Fibroblast of lung (primary cell): ENCODE measurements at places on chromosomes 12 and 14. TPM values are rescaled to one million over a fixed set of nuclear protein-coding genes. Genes with fewer than 3 reads are reported as not detected.

DNA sequence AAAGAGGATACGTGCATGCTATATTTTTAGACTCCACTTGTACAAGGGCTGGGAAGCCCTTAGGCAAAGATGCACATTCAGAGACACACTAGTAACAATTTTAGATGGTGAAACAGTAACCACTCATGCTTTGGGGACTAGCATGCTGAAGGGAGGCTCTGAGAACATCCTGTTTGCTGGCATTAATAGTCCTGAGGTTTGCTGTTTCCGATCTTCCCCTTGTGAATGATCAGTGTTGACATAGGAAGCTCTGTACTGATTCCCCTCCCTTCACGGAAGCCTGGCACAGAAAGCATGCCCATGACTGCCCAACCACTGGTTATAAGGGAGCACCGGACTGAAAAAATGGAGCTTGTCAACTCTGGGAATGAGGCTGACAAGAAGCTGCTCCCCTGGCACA lies 164.6 kb downstream of the GCH1 start:
- DNase-seq, result no peak

DNA sequence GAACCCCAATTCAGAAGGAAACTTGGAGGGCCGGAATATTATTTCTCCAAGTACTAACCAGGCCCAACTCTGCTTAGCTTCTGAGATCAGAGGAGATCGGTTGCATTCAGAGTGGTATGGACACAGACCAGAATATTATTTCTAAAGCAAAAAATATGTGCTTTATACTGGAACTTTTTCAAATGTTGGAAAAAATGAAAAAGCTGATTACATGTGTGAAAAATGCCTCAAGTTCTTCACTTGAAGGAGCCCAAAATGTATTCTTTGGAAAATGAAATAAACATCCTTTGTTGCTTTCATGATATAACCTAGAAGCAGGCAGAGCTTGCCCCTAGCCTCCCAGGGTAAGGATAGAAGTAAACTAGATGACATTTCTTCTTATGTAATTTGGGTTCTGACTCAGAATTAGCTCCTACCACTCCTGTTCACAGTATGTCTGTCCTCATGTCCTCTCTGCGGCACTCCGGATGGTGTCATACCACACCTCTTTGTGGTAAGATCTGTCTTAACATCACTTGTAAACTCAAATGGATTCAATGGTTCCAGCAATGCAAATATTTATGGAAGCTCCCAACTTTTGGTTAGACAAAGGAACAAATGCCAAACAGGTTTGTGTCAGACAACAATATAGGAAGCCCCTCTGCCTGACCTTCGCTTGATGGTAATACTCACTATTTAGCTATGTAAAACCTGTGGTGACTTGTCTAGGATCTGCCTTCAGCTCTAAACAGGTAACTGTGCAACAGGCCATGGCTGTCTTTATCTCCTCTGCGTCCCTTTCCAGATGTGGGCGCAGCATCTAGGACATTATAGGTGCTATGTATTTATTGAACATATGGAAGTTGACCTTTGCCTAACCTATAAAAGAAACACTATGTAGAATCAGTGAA lies 178.5 kb downstream of the SSPN start:
- DNase-seq, result no peak

DNA sequence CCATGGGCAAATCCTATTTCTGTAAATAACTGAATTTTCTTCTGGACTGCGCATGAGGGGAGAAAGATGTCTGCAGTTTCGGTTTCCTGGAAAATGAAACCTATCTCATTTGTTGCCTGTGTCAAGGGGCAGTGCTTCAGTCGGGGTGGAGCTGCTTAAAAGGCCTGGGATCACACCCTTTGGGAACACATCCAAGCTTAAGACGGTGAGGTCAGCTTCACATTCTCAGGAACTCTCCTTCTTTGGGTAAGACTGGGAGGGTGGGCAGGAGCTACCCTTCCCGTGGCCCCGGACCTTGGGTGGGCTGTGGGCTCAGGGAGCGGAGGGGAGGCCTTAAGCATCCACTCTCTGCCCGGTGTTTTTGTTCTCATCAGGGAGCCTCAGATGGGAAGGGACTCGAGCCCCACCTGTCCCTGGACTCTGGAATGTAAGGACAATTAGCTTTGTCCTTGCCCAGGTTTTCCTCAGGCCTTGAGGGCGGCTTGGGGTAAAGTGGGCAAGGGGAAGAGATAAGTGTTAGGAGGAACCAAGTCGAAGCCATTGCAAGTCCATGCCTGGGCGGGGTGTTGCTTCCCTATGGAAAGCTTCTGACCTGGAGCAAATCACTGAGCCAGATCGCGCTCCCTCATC lies at the start of gene IFI27:
Gene IFI27, plus strand, starts transcription at position 185 of the 630 bp plus-strand sequence.
- peak; percentile 57 for DNase-seq

GRCh38 chr12:12350868-12351463 lies 924 bp upstream of the MANSC1 start:
- DNase-seq, result no peak

KRAS gene
- 21.2 and 31.3 TPM in 2 replicates for polyA plus RNA-seq

GRCh38 chr12:32768518-32768917 lies 12.8 kb upstream of the YARS2 start:
- DNase-seq, result no peak

LRFN5 gene
- 0.14 and 0.66 TPM in 2 replicates for polyA plus RNA-seq

- no peak for DNase-seq
Measured at GRCh38 chr12:7099290-7099996, 7.2 kb upstream of the C1R start.

ERP27 gene
- polyA plus RNA-seq, result 0.10 TPM in 1 of 2 replicates, not detected in the other

CKAP4 gene
- 247 and 282 TPM in 2 replicates for polyA plus RNA-seq

ACTR10 gene
- polyA plus RNA-seq, result 91.2 and 121 TPM in 2 replicates

DNA sequence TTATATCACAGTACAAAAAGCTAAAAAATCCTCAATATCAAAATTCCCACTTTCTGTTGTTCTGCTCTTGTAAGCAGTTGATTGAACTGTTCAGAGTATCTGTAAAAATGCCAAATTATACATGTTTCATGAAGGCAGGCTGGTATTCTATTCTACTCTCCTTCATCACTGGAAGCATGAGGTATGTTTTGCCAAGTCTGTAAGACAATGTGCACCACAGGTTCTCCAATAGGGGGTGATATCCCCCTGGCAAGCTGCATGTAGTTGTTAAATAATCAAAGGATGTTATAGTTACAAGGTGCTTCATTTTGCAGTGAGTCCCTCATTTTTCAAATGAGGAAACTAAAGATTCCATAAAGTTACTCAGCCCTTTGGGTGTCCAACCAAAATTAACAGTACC lies 15.1 kb upstream of the NEK9 start:
- peak; percentile 50 for DNase-seq

GRCh38 chr12:71304306-71304705 lies 135.3 kb upstream of the LGR5 start:
- DNase-seq, result no peak

P2RX2 gene
- not detected in 2 replicates for polyA plus RNA-seq

MYG1 gene
- polyA plus RNA-seq, result 40.8 and 52.2 TPM in 2 replicates

DNA sequence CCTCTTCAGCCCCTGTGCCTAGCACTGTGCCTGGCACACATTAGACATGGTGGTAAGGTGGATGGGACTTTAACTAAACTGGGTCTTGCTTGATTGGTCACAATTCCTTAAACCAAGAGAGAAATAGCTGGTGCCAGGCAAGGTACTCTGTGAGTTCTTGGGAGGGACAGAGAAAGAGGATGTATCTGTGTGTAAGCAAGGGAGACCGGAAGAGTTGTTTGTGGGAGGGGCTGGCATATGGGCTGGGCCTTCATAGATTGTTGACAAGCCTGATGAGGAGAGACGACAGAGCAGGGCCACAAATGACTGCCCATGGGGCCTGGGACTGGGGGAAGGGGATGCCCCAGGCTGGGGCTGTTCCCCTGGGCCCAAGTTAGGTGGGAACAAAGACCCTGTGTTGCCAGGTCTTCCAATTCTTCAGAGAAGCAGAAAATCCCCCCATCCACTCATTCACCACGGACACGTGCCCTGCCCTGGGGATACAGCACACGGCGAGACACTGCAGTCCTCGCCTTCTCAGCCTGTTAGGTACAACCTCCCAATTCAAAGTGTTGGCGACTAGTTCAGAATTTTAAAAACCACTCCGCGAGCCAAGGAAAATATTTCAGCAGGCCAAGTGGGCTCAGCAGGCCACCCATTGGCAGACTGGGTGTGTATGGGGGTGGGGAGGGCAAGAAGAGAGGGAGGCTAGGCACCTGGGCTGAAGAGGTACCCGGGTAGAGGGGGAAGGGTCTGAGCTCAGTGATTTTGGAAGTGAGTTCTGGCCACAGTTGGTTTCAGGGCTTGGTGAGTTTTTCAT lies 11.4 kb upstream of the CYP46A1 start:
- no peak for DNase-seq

GRCh38 chr12:61863811-61864210 lies 396.4 kb upstream of the USP15 start:
- no peak for DNase-seq

DNA sequence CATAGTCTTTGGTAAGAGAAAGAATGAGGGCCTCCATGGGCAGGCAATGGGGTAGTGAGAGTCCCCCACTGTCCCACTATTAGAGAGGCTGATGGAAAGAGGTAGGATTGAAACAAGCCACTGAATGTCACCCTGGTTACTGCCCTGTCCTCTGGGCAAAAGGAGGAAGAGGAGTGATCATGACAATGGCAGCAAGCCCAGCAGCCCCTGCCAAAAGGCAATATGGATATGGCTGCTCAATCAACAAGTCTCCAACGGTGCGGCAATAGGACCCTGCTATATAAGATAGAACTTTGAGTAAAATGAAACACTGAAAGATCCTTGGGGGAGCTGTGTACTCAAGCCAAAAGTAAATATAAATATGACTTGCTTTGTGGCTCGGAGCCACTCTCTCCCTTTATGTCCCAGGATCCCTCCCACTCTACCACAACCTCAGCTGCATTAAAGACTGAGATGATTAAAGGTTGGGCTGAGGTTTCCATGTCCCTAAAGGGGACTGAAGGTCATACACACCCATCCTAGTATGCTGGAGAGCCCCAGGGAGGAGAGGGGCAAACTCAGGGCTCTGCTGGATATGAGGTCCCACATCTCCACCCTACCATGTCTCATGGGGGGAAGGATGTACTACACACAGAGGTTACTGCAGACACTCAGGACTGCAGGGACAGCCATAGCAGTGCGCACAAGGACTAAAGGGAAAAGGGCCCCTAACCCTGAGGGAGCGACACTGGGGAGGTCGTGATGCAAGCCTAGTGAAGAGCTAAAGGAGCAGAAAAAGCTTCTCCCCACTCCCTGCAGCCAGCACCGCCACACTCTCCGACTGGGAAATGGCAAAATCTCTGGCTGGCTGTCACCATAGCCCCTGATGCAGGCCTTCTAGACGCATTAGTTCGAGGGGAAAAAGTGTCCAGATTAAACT lies 5.9 kb downstream of the POMT2 start:
- DNase-seq, result no peak

DNAI7 gene
- polyA plus RNA-seq, result 0.14 and 0.23 TPM in 2 replicates

EXOC3L4 gene
- polyA plus RNA-seq, result 0.18 and 0.39 TPM in 2 replicates

DNA sequence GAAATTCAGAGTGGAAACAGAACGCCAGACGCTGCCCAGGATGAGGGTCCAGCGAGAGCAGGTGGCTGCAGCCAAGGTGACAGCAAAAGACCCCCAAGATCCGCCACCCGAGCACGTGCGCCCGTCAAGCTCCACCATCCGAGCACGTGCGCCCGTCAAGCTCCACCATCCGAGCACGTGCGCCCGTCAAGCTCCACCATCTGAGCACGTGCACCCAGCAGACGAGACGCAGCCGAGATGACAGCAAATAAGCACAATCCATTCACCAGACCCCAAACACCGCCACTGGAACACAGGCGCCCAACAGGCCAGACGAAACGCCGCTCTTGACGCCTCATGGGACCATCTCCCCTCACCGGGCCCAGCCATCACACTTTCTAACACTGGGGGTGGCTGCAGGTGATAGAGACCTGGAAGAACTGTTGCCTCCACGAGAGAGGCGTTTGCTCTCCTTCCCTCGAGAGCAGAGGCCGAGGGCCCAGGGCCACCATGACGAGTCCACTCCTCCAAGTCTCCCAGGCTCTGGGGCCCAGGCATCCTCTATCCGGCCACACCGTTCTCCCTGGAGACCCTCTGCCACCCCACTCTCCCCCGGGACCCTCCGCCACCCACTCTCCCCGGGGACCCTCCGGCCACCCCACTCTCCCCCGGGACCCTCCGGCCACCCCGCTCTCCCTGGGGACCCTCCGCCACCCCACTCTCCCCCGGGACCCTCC lies 62.1 kb upstream of the GALNT9 start:
- DNase-seq, result no peak

IRAK3 gene
- 3.2 and 4.5 TPM in 2 replicates for polyA plus RNA-seq

SLC17A8 gene
- not detected in 2 replicates for polyA plus RNA-seq

DNA sequence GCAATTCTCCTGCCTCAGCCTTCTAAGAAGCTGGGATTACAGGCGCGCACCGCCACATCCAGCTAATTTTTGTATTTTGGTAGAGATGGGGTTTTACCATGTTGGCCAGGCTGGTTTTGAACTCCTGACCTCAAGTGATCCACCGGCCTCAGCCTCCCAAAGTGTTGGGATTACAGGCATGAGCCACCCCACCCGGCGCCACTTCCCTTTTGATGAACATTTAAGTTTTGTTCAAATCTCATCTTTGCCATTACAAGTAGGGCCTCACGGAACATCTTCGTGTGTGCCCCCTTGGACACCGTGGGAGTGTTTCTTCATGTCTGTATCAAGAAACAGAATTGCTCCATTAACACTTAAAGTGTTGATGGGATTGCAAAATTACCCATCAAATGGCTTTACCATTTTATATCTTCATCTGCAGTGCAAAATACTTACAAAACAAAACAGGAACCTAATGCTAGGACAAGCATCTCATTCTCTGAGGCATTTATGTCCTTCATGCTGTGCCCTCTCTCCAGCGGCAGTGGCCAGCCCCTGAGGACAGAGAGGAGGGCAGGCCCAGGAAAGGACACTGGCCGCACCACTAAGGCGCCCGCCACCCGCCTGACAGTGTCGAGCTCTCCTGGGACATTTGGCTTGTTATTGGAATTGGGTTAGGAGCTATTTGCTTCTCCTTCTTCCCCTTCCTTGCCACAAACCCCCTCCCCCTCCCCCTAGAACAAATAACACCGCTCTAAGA lies 61.7 kb downstream of the RFX4 start:
- DNase-seq, result no peak

RAB2B gene
- polyA plus RNA-seq, result 17.6 and 27.8 TPM in 2 replicates

- DNase-seq, result no peak
Measured at GRCh38 chr12:103956509-103957027, 9.1 kb upstream of the TDG start.

KLRC4 gene
- polyA plus RNA-seq, result not detected in 2 replicates

DNA sequence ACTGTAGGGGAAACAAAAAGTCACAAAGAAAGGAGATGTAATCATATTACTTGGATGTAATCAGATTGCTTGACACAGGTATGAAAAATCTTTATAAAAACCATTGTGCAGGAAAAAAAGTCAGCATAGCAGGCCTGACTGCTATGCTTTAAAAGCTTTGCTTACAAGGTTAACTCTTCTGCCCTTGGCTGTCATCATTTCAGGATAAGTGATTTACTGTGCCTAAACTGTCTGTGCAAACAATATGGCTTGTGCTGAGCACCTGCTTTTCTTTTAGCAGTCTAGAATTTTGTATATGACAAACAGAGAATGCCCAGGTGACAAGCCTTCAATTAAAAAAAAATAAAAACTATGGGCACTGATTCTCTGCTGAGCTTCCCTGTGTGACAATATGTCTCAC lies 63.8 kb upstream of the PLEKHG7 start:
- DNase-seq, result no peak

GRCh38 chr14:89339579-89339978 lies 77.5 kb downstream of the FOXN3 start:
- no peak for DNase-seq

PAX9 gene
- 0.03 TPM in 1 of 2 replicates, not detected in the other for polyA plus RNA-seq
